ENCODE measurements at places on chromosomes 11 and 22.

DNA sequence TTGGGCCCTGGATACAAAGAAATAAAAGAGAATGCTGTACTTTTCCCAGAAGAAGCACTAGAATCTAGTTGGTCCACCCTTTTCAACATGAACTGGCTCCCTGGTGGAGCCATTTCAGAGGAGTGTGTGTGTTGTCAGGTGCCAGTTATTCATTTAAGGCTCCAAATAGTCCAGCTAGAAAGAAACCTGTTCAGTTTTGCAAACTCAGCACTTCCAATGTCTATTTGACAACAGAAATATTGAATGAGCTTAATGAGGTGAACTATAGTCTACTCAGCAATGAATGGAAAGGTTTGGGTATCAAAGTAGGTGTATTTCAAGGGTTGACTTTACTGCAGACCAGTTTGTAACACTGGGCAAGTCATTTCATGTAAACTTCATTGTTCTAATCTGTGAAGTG, 2.1 kb downstream of the OR8D1 start:
- no peaks in the 10 kb centered on the region for H3K4me1 ChIP-seq
- H3K27ac ChIP-seq: no peak overlapping the region
- no peak for DNase-seq
- H3K27me3 ChIP-seq: no peaks in the 10 kb centered on the region

DNA sequence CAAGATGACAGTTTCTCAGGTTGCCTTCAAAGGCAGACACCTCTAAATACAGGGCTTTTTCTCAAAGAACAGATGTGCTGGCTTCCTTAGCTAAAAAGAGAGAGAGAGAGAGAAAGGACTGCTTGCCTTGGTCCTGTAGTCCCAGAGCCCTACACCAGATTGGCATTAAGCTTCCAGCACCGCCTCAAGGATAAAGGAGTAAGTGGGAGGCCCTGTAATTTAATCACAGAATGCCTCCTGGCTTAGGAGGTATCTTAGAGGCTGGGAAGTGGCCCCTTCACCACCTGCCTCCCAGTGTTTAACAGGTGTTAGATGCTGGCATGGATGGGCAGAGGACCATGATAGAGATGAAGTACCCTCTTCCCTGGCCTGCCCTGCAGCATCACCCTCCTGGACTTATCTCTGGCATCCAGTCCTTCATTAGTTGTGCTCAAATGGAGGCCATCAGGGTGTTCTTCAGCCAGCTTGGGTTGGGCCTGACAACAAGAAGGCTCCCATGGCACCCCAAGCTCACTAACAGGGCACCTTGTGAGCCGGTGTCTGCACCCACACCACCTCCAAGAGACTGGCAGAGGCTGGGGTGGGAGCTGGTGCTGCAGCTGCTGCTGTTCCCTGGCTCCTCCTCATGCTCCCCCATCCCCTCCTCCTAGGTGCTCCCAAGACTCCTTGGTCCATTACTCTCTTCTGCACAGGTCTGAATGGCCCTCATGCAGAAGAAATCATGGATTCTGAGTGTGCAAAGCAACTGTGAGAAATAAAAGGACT, 32.5 kb downstream of the ABCC8 start:
- no peak for DNase-seq
- H3K4me3 ChIP-seq: no peak overlapping the region
- H3K27ac ChIP-seq: no peak overlapping the region
- no peaks in the 10 kb centered on the region for H3K4me1 ChIP-seq
- no peaks in the 10 kb centered on the region for H3K36me3 ChIP-seq

DNA sequence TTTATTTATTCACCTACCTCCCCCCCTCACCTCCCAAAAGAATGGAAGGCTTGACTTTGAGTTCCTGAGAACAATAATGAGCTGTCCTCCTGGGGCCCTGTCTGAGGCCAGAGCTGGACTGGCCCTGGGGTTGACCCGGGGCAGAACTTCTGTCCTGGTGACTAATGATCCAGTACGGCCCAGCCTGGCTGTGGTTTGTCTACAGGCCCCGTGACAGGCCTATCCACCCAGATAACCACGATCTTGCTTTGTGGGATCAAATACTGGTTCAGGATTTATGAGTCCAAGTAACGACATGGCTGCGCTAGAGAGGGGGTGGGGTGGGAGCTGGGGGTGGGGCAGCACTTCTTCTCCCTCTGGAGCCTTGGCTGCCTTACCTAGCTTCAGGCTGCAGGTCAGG, 81.5 kb downstream of the WT1 start:
- no peak overlapping the region for H3K27ac ChIP-seq
- DNase-seq: no peak

- no peak overlapping the region for H3K27ac ChIP-seq
- no peak for DNase-seq
- H3K27me3 ChIP-seq: no peaks in the 10 kb centered on the region
- peaks cover 36% of the 10 kb centered on the region for H3K4me1 ChIP-seq
- peaks cover 24% of the 10 kb centered on the region for H3K36me3 ChIP-seq
These were observed 4.6 kb downstream of the HMBS start for GRCh38 chr11:119089319-119089718.

DNA sequence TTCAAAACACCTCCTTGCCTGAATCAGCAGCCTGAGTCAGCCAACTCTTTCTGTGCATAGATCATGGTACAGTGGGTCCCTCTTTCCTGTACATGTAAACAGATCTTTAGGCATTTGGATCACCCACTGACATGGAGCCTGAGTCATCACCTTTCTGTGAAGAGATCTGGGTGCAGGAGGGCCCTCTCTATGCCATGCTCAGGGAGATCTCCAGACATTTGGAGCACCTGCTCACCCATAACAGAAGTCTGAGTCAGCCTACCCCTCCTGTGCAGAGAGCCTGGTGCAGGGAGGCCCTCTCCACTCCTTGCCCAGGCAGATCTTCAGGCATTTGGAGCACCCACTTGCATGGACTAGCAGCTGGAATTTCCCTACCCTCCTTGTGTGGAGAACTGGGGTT, 56.2 kb upstream of the GLYAT start:
- H3K27ac ChIP-seq: peak overlapping the region; percentile 85
- no peaks in the 10 kb centered on the region for H3K36me3 ChIP-seq
- H3K4me3 ChIP-seq: no peak overlapping the region
- H3K4me1 ChIP-seq: peaks cover 13% of the 10 kb centered on the region

DNA sequence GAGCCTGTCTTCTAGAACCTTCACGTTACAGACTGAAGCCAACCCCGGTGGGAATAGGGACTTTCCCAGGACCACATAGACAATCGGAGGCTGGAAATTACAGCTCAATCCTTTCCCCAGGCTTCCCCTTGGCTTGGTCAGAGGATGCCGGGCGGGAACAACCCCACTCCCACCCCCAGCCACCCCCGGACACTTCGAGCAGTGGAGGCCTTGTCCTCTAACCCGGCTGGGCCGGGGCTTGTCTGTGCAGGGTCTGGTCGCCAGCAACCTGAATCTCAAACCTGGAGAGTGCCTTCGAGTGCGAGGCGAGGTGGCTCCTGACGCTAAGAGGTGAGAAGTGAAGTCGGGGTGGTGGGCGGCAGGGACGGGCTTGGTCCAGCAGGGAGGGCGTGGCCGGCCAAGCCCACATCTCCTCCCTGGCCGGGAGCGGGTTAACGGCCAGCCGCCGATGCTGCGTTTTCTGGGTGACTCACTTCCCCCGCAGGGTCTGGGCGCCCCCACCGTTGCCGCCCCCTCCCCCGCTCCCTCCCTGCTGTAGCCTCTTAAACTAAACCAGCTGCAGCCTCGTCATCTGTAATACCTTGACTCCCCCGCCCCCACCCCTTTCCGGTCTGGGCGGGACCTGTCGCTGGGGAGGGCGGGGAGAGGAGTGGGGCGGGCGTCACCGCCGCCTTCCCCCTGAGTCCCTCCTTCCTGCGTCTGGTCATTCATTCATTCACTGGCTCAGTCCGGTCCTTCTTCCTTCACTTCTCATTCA, 1.5 kb downstream of the LGALS1 start:
- peaks cover 25% of the 10 kb centered on the region for H3K4me1 ChIP-seq
- H3K4me3 ChIP-seq: peak overlapping the region; percentile 90
- H3K27me3 ChIP-seq: no peaks in the 10 kb centered on the region
- DNase-seq: peak; percentile 85
- no peaks in the 10 kb centered on the region for H3K36me3 ChIP-seq
- peak overlapping the region; percentile 80 for H3K27ac ChIP-seq

- no peak overlapping the region for H3K27ac ChIP-seq
- peaks cover 9% of the 10 kb centered on the region for H3K4me1 ChIP-seq
- no peak overlapping the region for H3K4me3 ChIP-seq
- no peaks in the 10 kb centered on the region for H3K36me3 ChIP-seq
- peaks cover 3% of the 10 kb centered on the region for H3K27me3 ChIP-seq
These were observed 43.5 kb upstream of the TP53I11 start for GRCh38 chr11:44993971-44994704.

DNA sequence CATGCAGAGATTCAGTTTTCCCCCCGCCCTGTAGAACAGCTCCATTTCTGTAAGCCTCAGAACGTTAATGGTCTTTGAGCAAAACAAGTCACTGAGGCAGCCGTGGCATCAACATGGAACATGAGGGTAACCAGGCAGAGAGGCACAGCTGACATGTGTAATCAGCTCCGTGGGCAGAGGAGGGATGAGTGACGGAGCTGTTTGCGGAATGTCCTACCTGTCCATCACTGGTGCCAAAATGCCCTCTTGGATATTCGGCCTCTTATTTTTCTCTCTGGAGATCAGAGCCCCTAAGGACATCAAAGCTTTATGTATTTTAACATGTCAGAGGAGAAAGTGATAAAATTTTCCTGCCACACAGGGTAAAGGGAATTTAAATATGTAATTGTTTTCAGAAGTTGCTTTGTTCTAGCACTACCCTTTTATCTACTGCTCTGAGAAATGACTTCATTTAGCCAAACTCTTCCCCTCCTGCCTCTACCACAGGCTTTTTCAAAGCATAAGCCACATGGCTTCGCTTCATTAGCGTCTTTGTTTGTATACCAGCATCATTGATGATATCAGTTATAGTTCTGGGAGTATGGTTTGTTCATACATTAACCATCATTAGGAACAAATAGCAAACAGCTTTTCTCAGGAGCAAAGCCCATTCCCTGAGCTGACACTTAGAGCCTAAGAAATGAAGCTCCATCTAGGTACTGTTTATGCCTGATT, 32.9 kb downstream of the C11orf71 start:
- H3K27ac ChIP-seq: no peak overlapping the region
- no peaks in the 10 kb centered on the region for H3K27me3 ChIP-seq
- H3K4me1 ChIP-seq: peaks cover 9% of the 10 kb centered on the region
- no peak for DNase-seq
- H3K4me3 ChIP-seq: no peak overlapping the region

DNA sequence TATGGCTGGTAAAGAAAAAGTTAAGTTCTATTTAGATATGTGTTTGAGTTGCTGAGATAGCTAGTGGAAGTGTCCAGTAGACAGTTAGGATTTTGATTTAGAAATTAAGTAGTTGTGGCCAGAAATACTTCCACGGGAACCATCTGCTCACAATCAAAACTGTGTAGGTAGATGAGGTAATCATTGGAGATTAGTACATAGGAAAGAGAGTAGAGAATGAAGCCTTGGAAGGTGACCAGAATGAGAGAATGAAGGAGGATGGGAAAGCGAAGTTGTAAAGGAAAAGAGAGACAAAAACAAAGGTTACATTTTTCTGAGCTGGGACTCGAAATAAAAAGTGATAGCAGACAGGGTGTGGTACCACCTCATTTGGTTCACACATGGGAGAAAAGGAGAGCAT, 296.9 kb upstream of the SORL1-AS1 start:
- no peak overlapping the region for H3K27ac ChIP-seq
- DNase-seq: no peak
- H3K4me1 ChIP-seq: no peaks in the 10 kb centered on the region
- no peaks in the 10 kb centered on the region for H3K36me3 ChIP-seq
- peaks cover 2% of the 10 kb centered on the region for H3K27me3 ChIP-seq
- H3K4me3 ChIP-seq: no peak overlapping the region

DNA sequence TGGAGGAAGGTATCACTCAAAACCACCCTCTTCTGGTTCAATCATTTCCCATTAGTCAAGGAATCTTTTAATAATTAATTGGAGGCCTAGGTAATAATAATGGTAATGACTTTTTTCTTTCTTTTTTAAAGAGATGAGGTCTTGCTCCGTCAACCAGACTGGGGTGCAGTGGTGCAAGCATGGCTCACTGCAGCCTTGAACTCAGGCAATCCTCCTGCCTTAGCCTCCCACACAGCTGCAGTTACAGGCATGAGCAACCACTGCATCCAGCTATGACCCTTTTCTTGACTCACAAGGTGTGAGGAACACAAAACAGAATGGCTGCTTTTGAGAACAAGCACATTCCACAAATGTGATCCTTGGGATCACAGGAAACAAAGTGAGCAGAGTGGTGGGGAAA, 3.6 kb downstream of the POLDIP3 start:
- DNase-seq: no peak
- H3K4me3 ChIP-seq: no peak overlapping the region
- H3K36me3 ChIP-seq: peaks cover 8% of the 10 kb centered on the region
- H3K27ac ChIP-seq: peak overlapping the region; percentile 30
- H3K27me3 ChIP-seq: no peaks in the 10 kb centered on the region

- no peaks in the 10 kb centered on the region for H3K27me3 ChIP-seq
- DNase-seq: no peak
- H3K27ac ChIP-seq: no peak overlapping the region
These were observed 4.7 kb downstream of the OLFML1 start for GRCh38 chr11:7490054-7490453.
